ENCODE measurements at places on chromosomes 5 and 9.

DNA sequence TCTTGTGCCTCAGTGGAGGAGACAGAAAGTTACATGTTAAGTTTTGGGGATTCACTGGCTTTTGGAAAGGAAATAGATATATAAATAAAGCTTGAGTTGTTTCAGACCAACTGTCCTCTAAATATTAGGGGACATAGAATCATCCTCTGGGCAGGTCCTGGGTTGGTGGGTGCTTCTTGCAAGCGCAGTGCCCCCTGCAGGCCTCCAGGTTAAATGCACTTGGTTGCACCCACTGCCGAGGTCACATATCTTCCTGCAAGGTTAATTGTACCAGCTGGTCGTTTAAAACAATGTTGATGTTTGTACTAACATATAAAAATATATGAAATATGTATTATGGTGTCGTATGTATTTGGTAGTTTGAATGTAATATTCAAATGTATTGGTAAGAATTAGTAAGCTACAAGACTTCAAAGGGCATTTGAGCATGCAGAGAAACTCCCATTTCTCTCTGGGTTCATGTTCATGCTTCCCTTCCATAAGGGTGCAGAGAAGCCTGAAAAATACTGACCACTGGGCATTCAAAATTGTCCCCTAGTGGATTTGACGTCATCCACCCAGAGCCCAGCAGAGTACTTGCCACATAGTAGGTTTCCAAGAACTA, 87.0 kb downstream of the ZNF618 start:
- peak; percentile 78 for DNase-seq

DNA sequence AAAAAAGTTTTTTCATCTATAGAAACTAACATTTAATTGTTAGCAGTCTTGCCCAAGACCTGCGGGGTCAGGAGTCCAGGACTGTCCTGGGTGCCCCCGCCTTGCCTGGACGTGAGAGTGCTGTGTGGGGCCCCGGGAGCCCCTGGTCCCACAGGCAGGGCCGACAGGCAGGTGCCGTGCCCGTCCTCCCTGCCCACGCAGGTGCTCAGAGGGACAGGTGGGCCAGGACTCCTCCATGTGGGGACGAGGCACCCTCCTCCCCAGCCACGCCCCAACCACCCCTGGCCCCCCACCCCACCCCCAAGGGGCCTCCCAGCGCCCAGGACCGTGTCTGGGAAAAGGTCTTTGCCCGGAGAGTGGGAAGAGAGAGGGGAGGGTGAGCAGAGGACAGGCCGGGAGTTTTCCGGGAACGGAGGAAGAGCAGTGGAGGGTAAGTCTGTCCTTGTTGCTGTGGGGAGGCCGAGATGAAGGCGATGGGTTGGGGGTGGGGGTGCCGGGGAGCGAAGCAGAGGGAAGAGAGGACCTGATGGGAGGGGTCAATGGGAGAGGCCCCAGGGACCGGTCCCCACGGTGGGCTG, 2.7 kb upstream of the LCN12 start:
- no peak for DNase-seq

GRCh38 chr5:135151256-135151655, 117.2 kb upstream of the PITX1 start:
- DNase-seq = no peak

GRCh38 chr5:159901308-159901707, 15.0 kb upstream of the ADRA1B start:
- no peak for DNase-seq

- DNase-seq = no peak
Measured at GRCh38 chr9:4799775-4800174, 7.0 kb downstream of the RCL1 start.

- DNase-seq = no peak
Measured at GRCh38 chr5:168836603-168837231, 257.5 kb upstream of the PANK3 start.

GRCh38 chr9:137087409-137087925, 682 bp downstream of the MAN1B1 start:
- DNase-seq = peak; percentile 31

Measured in WTC11 (cell line).